Gastrocnemius medialis (tissue), 4 donors: ENCODE measurements at places on chromosomes 5 and 9. TPM values are rescaled to one million over a fixed set of nuclear protein-coding genes. Genes with fewer than 3 reads are reported as not detected.

DNA sequence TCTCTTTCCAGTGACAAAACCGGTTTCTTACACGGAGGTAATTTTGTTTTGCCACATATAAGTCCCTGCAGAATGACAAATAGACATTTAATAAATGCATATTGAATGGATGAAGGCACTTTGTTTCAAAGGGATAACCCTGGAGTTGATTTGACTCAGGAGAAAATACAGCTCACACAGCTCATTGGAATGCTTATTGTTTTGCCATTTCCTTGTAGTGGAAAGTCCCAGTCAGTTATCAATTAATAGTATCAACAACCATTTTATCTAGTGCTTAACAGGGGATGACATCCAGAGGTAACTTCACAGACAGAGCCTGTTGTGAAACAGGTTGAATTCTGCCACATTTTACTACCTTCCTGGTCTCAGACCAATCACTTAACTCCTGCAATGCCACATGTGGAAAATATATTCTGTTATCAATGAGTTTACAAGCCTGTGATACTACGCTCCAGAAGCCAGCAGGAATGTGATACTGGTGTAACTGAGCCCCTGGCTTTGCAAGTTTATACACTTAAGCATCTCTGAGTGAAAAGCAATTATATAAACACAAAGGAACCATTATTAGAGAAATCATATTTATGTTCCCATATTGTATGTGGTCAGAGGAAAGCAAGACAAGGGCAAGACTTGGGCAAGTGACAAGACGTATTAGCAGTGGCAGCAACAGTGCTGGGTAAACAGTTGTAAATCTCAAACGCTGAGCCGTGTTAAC, 123.1 kb upstream of the ANKRD55 start:
- DNase-seq, result no peak

DNA sequence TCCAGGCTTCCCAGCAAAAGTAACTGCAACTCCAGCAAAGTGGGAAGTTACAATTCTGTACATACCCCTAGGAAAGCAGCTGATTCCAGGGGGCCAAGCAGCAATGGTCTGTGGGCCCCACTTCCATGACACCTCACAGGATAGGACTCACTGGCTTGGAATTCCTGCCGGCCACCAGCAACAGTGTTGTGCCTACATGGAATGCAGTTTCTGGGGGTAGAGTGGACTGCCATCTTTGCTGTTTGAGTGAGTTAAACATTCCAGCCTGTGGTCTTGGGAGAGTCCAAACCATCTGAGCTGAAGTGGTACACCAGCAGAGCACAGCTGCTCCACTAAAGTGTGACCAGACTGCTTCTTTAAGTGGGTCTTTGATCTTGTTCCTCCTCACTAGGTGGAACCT, 13.4 kb upstream of the FBN2 start:
- DNase-seq, result no peak

DNA sequence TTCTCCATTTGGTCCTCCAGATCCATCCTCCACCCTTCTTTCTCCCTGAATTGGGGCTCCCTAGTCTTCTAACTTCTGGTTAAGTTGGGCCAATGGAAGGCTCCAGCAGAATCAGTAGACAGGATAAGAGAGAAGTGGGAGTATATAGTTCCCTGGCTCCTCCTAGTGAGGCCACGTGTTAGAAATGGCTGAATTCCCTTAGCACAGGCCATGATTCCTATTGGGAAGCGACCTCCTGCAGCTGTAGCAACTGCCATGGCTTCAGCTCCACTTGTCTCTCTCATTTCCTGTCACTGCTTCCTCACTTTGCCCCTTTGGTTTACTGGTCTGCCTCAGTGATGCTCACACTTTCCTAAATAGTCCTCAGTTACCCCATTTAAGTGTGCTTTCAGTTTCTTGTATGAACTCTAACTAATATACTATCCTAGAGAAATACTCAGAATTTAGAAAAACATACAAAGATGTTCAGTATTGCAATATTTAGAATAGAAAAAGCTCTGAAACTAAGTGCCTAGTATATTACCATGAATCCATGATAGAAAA, 104.8 kb upstream of the SMARCA2 start:
- DNase-seq, result no peak

The ELAVL2 gene
- not detected for total RNA-seq

DNA sequence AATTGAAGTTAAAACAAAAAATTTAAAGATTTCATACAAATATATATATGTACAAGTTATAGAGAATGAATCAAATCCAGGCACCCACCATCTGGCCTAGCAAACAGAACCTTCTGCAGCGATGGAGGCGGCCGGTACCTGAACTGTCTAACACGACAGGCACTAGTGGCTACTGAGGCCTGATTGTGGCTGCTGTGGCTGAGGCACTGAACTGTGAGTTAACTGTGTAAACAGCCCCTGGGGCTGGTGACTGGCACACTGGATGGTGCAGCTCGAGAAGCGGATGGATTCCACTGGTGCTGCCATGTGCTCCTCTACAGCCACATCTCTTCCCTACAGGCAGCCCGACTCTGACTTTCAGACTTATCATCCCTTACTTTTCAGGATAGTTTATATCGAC, 82.4 kb downstream of the RAPGEF1 start:
- DNase-seq, result no peak

DNA sequence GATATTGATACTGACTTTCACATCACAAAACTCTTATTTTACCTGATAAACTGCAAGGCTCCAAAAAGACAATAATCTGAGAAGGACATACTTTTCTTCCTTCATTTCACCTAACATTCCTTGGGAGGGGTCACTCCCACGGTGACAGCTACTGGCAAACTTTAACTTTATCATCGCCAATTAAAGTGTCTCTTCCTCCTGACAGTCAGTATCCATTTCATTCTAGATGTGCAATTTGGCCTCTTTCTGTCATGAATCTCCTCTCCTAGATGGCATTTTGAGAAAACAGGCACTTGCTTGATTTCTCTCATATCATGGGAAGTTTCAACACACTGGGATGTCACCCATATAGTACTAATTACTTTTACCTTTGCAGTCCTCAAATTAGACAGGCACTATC, 413.5 kb upstream of the CCNG1 start:
- no peak for DNase-seq
